H1 (cell line): ENCODE measurements at places on chromosomes 12 and 14.

DNA sequence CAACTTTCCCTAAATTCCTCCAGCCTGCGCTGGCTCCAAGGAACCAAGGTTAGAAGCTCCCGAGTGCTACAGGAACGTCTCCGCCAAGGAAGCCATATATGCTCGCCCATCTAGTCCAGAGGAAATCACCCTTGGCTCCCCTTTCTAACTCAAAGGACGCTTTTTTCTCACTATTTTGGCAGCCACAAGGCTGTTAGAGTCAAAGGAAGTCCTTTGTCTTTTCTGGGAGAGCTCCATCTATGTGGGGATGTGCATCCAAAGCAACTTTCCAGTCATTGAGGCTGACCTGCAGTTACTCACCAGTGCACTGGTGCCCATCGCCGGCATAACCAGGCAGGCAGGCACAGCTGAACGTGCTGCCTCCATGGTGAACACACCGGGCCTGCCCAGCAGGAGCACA, 37.6 kb downstream of the RTRAF start:
- no peak for DNase-seq

GRCh38 chr12:120212301-120212700, 11.4 kb upstream of the RPLP0 start:
- no peak for DNase-seq

DNA sequence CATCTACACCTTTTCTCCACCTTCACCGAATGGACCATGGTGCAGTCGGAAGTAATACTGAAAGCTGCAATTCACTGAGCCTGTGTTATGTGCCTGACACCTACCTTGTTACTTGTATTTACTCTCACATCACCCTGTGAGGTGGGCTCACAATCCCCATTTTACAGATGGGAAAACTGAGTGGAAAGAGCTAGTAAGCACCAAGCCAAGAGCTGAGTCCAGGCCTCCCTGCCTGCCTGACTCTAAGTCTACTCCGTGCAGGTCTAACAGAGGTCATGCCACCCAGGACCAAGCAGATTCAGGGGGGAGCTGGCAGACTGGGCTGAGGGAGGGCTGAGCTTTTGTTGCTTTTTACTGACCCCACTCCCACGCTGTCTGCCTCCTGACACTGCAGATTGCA, 29.1 kb upstream of the TC2N start:
- no peak for DNase-seq

DNA sequence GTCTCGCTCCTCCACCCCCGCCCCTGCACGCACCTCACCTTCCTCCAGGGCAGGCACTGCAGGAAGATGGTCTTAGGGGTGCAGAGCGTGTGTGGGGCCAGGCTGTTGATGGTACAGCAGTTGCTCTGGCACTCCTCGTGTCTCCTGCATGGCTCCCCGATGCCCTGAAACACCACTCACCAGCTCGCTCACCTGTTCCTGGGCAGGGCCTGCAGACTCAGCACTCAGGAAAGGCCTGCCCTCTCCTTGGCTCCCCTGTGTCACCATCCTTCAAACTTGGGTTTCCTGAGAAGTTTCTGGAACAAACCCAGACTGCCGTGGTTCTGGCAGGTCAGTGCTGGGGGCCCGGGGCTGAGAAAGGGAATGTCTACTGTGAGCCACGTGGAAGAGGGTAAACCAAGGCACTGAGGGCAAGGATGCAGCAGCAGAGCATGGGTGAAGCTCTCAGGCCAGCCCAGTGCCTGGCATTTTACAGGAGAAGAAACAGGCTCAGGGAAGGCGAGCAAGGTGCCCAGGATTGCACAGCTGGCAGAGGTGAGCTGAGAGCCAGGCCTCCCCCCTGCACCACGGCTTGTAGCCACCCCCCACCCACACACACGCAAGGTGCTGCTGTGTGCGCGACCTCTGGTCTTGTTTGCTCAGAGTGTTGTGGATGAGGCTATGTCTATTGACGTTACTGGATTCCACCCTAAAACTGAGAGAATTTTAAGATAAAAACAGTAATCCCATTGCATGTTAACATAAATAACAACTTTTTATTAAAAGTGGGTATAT, 5.5 kb downstream of the LRCOL1 start:
- DNase-seq, result no peak

DNA sequence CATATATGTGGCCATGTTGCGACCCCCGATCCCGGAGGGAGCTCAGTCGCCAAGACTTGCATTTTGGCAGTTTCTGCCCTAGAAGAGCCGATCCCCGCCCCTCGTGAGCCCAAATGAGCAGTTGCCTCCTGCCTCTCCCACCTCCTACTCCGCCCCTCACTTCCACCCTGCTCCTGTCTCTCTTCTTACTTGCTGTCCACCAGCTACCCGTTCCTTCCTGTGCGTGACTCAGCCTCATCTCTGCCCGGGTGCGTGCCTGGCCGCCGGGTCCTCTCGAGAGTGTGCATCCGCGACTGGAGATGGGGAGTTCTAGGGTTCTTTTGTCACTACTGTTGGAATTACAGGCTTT, 585 bp downstream of the GPATCH2L start:
- DNase-seq, result no peak

- DNase-seq, result no peak
Observed at GRCh38 chr14:37060496-37061260, 111.7 kb downstream of the SLC25A21 start.

GRCh38 chr12:53380794-53381730, 1.1 kb downstream of the SP1 start:
- no peak for DNase-seq

- DNase-seq, result no peak
Observed at GRCh38 chr12:3743803-3744202, 9.1 kb downstream of the CRACR2A start.

DNA sequence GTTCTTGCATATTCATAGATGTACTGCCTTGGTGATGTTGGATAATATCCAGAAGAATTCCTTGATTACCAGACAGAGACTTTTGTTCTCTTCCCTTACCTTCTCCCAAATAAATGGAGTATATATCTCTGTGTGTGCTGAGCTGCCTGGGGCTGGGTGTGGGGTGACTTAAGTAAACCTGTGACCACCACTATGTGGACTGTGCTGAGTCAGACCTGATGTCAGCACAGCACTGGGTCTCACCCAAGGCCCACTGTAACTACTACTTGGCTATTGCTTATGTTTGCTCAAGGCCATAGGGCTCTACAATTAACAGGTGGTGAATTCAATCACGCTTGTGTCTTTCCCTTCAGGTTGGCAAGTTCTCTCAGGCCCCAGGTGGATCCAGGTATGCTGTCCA, 145.7 kb upstream of the MDGA2 start:
- DNase-seq, result no peak

- no peak for DNase-seq
Observed at GRCh38 chr14:48628870-48629269, 953.5 kb upstream of the MDGA2 start.

DNA sequence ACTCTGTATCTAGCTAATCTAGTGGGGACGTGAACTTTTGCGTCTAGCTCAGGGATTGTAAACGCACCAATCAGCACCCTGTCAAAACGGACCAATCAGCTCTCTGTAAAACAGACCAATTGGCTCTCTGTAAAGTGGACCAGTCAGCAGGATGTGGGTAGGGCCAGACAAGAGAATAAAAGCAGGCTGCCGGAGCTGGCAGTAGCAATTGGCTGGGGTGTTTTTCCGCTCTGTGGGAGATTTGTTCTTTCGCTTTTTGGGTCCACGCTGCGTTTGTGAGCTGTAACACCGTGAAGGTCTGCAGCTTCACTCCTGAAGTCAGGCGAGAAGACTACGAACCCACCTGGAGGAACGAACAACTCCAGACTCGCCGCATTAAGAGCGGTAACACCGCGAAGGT, 76.5 kb downstream of the SPRING1 start:
- no peak for DNase-seq

DNA sequence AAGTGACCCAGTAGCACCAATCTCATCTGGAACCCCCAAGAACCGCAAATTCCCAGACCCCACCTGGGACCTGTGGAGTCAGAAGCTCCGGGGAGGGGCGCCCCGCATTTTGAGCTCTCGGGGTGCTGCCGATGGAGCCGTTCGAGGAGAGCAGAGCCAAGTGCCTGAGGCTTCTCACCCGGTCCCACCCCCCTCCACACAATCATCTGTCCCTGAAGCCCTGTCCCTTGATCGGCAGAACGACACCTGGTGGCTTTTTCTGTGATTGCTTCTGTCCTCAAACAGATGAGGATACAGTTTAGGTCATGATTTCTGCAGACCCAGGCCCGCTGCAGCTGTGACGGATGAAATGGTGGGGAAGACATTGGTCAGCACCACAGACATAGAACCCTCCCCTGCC, 74.7 kb downstream of the NOC4L start:
- DNase-seq, result no peak

- no peak for DNase-seq
Observed at GRCh38 chr12:46573347-46573658, 200.7 kb upstream of the SLC38A2 start.

DNA sequence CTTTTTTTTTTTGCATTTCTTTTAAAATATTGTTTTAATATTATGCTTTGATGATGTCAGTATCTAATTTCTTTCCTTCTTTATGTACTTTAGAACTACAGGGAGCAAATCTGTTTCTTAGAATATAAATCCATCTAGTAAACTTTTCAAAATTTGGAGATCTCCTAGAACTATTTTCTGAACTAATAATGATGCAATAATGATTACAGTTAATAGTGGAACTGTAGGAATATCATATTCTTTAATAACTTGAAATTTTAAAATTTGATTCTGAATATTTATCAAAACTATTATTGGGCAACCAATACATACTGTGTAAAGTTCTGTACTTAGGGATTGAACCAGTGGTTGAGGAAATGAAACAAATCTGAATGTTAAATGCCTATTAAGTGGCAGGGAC, 23.1 kb upstream of the PMCH start:
- DNase-seq, result no peak

DNA sequence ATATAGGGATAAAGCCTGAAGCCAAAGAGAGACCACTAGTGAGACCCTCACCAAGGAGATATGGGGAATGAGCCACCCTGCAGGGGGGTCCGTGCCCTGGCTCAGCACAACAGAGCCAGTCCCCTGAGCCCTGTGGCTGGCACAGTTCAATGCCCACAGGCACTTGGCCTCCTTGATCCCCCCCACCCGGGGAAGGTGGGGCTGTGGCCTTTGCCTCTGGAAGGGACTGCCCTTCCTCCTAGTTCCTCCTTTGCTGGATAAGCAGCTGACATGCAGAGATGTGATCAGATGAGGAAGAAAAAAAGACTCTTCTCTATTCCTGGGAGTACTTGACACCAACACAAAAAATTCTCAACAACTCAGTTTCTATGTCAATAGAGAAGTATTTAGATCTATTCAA, 19.9 kb downstream of the TTC7B start:
- no peak for DNase-seq

DNA sequence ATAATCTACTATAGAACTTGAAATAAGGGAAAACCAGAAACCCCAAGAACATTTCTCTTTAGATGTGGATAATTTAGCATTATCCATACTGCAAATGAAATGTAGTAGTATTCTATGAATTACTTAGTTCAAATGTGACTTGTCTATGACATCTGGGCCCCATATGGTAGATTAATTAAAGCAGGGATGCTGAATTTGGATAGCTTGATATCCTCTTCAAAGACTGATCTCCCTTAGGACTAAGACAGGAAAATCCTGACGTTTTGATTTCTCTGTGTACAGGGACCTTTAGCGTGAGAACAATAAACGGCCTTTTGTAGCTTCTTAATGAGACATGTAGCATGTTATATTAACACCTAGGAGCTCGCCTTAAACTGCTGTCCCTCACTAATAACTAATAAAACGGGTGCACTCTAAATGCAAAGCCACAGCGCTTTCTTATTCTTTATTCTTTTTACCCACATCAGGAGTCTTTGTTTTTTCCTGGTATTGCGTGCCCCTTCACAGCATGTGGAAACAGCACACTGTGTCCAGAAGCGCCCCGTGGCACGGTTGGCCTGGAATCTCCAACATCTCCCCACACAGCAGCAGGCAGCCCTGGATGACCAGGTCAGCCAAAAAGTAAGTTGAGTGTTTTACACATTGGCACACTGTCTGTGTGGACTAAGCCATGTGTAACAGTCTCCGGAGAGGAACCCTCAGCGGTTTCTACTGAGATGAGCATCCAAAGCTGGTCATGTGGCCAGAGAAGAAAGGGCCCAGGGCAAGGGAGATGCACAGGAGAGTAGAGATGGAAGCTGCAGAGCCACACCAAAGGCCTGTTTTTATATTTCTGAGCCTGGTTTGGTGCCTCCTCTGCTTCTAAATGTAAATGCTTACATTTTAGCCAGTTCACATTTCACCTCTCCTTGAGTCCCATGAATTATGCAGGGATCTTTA, 93.1 kb downstream of the SRGAP1 start:
- no peak for DNase-seq

GRCh38 chr14:26265170-26265685, 332.6 kb downstream of the NOVA1 start:
- no peak for DNase-seq

DNA sequence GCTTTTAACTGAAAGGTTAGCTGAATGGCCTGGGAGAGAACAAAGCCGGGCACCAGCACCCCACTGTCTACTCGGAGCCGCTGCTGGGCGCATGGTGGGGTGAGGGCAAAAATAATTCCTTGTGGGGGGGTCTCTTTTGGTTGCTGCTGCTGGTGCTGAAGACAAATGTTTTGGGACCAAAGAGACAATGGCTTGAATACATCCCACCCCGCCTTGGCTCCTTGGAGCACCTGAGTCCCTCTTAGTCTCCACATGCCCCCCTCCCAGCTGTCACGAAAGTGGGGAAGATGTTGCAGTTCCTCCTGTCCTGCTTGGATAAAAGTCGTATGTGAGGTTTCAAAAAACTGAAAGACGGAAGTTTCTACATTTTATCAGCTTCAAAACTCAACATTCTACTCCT, 85.0 kb downstream of the PIWIL1 start:
- no peak for DNase-seq

- DNase-seq, result no peak
Observed at GRCh38 chr12:53208877-53209463, 1.9 kb upstream of the ITGB7 start.

GRCh38 chr12:71415336-71416231, 24.0 kb upstream of the LGR5 start:
- DNase-seq, result no peak

- DNase-seq, result no peak
Observed at GRCh38 chr14:54579621-54580020, 12.7 kb downstream of the SAMD4A start.

- DNase-seq, result no peak
Observed at GRCh38 chr12:26389343-26389742, 194.0 kb downstream of the SSPN start.

DNA sequence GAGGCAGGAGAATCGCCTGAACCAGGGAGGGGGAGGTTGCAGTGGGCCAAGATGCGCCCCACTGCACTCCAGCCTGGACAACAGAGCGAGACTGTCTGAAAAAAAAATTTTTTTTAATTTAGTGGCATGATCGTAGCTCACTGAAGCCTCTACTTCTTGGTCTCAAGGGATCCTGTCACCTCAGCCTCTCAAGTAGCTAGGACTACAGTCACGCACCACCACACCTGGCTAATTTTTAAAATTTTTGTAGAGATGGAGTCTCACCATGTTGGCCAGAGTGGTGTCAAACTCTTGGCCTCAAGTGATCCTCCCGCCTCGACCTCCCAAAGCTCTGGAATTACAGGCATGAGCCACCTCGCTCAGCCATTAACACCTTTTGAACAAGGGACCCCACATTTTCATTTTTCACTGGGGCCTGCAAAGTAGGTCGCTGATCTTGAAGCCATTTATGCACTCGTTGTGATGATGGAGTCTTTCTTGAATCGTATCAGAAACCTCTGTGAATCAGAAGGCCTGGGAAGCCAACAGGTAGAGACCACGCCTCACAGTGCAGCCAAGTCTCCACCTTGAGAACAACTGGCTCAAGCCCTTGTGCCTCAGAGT, 5.9 kb downstream of the HCAR1 start:
- DNase-seq, result no peak
